ENCODE measurements at places on chromosomes 7 and 10.

- DNase-seq, result no peak
Observed at GRCh38 chr7:54796150-54796549, 37.1 kb upstream of the SEC61G start.

GRCh38 chr7:16944936-16945335 lies 63.2 kb upstream of the AGR3 start:
- DNase-seq, result no peak

DNA sequence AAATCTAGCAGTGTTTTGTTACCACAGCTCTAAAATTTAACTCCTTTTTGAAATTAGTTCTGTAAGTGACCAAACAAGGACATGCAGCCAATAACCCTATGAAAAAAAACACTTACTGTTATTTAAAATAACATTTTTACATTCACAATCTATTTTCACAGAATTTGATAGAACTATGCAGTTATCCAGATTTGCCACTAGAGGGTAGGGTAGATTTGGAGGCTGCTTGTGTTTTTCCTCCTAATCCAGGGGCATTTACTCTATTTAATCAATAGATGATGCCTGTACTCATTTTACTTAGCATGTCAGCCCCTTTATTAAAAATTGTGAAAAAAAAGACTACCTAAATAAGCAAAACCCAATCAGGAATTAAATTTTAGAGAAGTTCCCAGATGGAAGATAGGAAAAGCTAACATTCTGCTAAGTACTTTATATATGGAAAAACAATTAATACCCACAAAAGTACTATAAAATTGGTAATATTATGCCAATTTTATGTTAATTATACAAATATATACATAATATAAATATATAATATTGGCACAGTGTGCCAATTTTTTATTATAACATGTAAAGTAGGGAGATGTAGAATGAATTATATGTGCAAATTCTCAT lies 18.1 kb upstream of the LIPK start:
- no peak for DNase-seq

DNA sequence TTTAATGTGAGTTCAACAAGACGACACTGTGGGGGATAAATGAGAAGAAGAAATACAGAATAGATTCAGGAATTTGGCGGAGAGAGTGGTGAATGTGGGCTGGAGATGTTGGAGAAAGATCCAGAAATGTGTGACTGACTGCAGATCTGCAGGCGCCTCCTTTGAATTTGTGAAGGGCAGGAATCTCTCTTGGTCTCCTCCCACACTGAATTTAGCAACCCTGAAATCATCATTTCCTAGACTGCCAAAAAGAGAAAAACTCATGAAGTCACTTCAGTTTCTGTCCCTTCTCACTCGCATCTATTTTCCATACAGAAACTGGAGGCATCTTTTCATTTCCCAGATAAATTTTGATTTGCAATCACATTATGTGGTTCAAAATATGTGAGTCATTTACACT lies 128.7 kb downstream of the GNAI1 start:
- no peak for DNase-seq

- no peak for DNase-seq
Observed at GRCh38 chr10:125127110-125127509, 33.3 kb downstream of the CTBP2 start.

- DNase-seq, result no peak
Observed at GRCh38 chr7:25646726-25647413, 418.6 kb upstream of the NPVF start.

DNA sequence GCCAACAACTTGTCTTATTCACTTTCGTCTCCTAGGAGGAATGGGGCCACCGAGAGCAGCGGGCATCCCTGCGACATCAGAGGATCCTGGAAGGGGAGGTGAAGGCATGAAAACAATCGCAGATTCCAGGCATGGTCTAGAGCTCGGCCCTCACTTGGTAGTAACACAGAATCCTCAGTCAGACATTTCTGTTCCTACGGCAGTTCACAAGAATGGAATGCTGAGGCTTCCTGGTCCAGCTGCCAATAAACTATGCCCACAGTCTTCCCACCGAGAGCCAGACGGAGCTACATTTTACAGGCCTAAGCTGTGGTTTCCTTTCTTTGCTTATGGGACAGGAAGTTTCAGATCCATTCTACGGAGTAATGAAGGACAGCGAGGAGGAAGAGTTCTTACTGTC lies 75.8 kb downstream of the OR13A1 start:
- no peak for DNase-seq

- DNase-seq, result no peak
Observed at GRCh38 chr7:82789883-82790609, 346.5 kb upstream of the CACNA2D1 start.
